ENCODE measurements at places on chromosomes 6 and 20.

DNA sequence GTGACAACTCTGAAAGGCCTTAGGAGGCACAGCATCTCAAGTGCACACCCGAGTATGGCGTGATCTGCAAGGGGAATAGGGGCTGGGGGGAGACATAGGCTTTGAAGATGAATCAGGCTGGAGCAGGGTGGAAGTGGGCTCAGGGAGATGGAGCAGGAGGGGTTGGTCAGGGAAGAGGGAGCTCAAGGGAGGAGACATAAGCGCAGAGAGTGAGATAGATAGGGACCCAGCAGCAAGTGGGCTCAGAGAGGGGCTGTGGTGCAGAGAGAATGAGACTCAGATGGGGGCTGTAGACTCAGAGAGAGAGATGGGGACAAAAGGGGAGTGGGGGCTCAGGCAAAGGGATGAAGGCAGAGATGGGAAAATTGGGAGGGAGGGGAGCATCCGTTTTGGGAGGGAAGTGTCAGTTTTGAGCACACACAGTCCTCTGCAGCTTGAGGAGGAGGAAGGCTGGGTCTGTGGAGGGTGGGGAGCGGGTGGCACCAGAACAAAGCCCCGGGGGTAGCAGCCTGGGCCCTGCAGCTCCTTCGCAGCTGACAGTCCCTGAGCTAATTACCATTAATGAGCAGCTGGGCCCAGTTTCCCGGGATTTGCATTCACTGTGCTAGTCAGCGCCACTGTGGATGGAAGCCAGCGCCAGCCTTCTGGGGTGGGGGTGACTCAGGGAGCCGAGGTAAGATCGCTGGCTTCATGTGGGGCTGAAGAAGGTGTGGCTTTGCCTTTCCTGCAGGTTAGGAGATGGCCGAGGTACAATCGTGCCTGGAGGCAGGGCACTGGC lies 18.7 kb downstream of the SRXN1 start:
- no peak for DNase-seq

- no peak for DNase-seq
These were observed 377.7 kb downstream of the CDH4 start for GRCh38 chr20:61629602-61630390.

GRCh38 chr6:56537223-56537770 lies 105.4 kb downstream of the DST start:
- no peak for DNase-seq

- DNase-seq = peak; percentile 89
These were observed 53.6 kb downstream of the CDH26 start for GRCh38 chr20:60011512-60012507.

DNA sequence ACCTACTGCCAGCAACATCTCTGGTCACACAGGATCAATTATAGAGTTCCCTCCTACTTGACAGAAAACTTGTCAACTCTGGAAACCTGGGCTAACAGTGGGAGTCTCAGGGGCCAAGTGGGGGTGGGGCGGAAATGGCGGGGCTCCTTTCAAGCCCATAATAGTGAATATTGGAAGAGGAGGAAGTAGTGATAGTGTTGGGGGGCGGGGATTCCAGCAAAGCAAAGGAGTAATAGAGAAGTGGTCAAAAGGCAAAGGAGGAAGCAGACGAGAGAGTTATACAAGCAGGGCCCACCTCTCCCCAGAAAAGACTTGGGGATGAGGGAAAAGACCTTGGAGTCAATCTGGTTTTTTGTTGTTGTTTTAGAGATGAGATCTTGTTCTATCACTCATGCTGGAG lies 2.1 kb downstream of the DEF6 start:
- DNase-seq = no peak

GRCh38 chr6:111605100-111605751 lies 452 bp downstream of the TRAF3IP2 start:
- no peak for DNase-seq

DNA sequence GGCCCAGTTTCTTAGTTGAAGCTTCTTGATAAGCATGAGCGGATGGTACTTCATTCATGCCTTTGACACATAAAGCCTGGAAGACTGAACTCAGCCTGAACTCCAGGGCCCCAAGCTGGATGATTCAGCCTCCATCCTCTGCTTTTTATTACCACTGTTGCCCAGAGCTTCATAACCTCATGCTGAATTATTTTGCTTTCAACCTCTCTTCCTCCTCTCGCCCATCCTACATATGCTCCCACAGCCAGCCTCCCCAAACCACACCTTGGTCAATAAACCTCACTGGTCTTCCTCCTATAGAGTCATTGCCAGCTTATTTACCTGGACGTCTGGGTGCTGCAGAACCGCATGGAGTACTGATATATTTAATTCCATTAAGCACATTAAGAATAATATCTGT lies 59.4 kb downstream of the SLC35B3 start:
- no peak for DNase-seq

DNA sequence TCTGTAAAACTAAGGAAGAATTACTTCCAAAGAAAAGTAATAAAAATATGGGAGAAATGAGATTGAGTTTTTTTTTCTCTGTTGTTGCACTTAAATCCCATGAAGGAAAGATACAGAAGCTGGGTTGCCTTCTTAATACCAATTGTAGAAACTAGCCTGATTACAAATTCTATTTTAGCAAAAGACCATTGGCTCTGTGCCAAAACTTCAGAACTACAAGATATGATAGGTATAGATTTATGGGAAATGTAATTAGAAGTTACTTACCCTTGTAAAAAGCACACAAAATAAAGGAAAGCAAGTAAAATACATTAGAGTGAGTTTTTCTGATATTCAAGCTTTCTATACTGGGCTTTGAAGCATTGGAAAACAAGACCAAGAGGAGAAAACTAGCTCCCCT lies 73.5 kb upstream of the SCGN start:
- DNase-seq = no peak

DNA sequence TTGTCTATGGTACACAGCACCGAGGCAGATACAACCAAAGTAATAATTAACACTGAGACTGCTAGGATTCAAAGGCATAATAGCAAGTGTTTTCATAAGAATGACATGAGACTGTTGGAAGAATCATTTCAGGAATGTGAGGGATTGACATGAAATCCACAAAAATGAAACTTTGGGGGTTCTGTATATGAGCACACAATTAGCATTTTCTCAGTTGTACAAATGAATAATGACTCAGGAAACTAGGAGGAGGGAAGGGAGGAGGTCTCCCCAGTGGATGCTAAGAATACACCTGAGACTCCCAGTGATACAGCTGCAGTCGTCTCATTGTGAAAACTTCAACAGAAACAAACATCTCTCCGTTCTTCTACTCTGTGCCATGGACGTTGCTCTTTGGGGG lies 428.4 kb upstream of the PLCB4 start:
- DNase-seq = no peak

DNA sequence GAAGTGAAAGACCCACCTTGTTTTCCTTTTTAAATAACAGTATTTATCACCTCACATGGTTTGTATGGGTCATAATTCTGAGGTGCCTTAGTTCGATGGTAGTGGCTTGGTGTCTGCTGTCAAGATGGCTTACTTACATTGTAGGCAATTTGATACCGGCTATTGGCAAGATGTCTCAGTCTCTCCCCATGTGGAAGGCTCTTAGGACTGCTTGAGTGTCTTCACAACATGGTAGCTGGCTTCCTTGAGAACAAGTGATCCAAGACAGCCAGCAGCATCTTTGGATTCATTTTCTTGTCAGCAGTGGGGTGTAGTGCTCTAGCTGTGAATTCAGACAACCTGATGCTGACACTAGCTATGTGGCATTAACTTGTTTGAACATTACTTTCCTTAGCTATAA lies 70.1 kb downstream of the CBFA2T2 start:
- DNase-seq = no peak

DNA sequence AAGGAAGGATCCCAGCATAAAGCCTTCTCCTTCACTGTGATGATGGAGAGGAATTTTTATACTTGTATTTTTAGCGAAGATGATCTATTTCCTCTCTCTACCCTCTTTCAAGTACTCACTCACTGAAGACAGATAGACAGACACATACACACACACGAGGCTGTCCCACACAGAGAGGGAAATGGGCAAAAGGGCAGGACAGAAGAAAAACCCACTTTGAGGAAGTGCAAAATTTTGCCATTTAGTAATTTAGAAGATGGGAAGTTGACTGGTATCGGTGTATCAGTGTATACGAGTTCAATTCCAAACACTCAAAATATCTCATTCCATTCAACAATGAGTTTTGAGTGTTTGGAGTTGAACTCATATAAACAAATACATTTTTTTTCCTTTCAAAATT lies 30.9 kb downstream of the HEBP2 start:
- DNase-seq = no peak

DNA sequence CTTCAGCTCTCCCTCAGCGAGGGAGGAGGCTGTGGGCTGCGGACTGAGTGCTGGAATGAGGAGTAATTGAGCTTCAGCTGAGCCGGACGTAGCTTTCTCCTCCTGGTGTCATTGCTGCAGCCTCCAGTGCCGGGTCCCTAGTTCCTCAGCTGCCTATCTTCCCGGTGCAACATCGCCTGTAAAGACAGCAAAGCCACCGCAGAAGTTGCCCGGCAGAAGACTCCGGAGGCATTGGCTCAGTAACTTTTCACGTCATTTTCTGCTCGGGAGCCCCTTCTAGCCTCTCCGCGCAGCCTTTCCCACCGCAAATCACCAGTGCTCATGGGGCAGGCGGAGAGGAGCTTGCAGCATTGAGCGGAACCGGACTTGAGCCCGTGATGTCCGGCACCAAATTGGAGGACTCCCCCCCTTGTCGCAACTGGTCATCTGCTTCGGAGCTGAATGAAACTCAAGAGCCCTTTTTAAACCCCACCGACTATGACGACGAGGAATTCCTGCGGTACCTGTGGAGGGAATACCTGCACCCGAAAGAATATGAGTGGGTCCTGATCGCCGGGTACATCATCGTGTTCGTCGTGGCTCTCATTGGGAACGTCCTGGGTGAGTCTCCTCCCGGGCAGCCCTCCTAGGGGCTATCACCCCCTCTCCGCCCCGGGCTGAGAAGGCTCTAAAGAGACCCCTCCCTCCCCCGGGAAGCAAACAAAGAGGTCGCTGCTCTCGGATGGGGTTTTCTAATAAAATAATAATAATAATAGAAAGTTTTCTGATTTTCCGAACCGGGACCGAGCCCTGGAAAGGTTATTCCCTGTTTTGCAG lies at the start of gene HCRTR2:
Gene HCRTR2 (plus strand): TSS at position 305 of the 816 bp plus-strand sequence. CDS start 73 bp downstream, at position 378.
- DNase-seq = no peak

DNA sequence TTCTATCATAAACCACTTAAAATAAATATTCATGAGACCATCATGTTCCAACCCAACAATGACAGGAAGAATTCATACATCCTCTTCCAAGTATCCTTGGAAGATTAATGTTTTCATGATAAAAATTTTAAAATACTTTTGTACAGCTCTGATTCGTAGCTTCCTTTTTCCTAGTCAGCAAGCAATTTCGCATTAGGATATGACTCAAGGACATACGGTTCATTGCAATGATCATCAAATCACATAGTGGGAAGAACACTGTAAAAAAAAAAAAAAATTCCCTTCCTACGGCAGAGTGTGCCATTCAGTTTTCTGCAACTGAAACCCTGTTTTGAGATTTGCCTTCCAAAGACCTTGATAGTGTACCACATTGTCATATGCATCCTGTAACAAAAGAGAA lies 35.3 kb upstream of the GFOD1 start:
- no peak for DNase-seq

GRCh38 chr6:89539779-89540178 lies 98.8 kb downstream of the LYRM2 start:
- DNase-seq = no peak

DNA sequence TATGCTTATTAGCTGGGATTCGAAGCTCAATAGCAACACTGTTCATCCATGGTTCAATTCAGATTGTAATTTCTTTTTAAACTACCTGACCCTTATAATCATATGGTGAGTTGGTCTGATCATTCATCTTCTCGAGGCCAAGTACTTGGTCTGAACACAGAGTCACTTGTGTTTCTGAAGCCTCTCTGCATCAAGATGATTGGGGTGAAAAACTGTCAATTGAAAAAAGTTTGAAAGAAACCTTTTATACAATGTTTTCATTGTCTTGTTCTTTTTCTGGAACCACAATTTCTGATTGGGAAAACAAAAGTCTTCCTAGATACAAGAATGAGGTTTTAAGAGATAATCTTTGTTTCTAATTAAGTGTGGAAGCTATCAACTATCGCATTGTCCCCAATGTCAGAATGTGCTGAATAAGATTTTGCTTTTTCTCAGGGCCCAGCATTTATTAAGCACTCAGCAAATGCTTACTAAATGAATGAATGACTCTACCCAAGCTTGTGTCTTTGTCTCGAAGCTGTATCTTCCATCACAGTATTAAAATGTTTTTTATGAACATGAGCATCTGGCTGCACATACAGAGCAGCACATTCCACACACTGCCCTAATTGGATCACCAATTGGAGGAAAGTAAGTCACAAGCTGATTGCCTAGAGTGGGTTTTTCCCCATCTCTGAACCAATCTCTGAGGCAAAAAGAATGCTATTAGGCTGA lies 45.0 kb upstream of the MOXD1 start:
- no peak for DNase-seq

- no peak for DNase-seq
These were observed 87.9 kb upstream of the CDYL start for GRCh38 chr6:4687989-4688947.

GRCh38 chr20:50140339-50140859 lies 13.1 kb downstream of the PEDS1 start:
- DNase-seq = no peak

GRCh38 chr6:72376736-72377135 lies 245.1 kb upstream of the KCNQ5 start:
- DNase-seq = no peak

GRCh38 chr6:25042984-25043725 lies 107.4 kb upstream of the RIPOR2 start:
- no peak for DNase-seq

GRCh38 chr6:108622641-108623298 lies 62.1 kb downstream of the FOXO3 start:
- no peak for DNase-seq

DNA sequence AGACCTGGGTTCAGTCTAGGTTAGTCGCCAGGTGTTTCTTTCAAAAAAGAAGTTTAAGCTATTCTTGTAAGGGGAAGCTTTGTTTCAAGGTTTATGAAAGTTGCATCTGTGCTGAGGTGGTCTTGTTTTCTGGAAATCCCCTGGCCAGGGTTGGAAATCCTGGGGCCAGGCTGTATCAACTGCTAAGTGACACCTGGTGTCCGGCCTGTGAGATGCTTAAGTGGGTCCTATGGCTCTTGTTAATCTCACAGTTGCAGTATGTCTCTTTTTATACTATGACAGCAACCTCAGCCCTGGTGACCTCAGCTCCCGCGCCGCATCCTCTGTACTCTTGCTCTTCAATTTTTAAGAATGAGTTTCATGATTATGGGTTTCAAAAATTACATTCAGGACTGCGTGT lies 72.0 kb downstream of the CHMP4B start:
- no peak for DNase-seq

DNA sequence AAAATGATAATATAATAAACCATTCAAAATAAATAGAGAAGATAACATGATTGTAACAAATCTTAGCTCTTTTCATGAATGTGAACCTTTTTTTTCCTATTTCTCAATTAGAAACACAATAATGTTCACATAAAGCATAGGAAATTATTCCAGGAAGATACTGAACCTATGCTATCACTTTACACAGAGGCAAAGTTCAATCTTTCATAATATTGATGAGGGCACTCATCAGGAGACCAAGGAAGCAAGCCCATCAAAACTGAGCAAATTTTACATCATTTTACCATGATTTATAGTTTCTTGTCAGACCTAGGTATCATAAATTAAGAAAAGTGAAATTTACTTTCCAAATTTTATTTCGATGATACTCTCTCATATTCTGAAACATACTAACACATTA lies 938.5 kb downstream of the TBC1D32 start:
- DNase-seq = no peak
